ENCODE measurements at places on chromosomes 16 and 17. TPM values are rescaled to one million over a fixed set of nuclear protein-coding genes. Genes with fewer than 3 reads are reported as not detected.
A peak's percentile ranks its signal among the peaks of the same experiment; 100 is the strongest.

The ATP2C2 gene
- total RNA-seq, result not detected

The FOXF1 gene
- not detected for total RNA-seq

The HS3ST6 gene
- not detected for total RNA-seq

The TANGO6 gene
- total RNA-seq, result 29.7 TPM

The WIPI1 gene
- 34.8 TPM for total RNA-seq

DNA sequence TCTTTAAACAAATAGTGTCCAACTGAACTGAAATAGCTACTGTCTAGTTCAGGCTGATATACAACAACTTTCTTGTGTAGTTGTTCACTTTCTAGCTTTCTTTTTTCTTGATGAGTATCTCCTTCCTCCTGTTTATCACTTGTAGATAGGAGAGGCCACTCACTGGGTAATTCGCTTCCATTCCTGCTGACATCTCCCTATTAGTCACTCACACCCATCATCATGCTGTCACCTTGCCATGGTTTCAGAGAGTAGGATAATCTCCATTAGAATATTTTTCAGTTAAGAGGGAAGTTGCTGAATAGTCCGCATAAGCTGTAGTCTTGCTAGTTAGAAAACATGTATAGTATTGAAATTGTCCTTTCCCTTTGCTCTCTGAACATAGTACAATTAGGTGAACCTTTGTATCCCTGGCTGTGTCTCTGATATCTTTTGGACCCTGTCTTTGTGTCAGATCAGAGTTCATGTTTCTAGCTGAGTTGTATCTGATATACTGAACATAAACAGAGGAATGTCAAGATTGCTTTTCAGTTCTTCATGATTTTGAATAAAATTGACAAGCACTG lies 64.4 kb upstream of the RASL10B start:
- DNase-seq, result no peak

GRCh38 chr16:68860978-68861892 lies 17.9 kb downstream of the TANGO6 start:
- no peak for DNase-seq

DNA sequence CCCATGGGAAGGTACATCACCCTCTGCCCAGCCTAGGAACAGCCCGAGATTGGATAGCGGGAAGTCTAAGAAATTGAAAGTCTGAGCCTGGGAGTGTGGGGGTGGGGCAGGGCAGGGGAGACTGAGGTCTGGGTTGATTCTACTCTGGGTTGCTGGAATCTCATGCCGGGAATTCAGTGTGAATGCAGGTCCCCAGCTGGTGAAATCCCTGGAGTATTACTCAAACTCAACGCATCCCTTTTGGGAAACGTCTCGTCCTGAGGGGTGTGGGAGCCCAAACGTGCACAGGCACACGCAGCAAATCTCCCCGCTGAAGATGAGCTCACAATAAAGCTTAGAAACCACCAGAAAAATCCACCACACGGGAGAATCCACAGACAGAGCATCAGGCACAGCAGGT lies 55.4 kb downstream of the SOCS1 start:
- no peak for DNase-seq

DNA sequence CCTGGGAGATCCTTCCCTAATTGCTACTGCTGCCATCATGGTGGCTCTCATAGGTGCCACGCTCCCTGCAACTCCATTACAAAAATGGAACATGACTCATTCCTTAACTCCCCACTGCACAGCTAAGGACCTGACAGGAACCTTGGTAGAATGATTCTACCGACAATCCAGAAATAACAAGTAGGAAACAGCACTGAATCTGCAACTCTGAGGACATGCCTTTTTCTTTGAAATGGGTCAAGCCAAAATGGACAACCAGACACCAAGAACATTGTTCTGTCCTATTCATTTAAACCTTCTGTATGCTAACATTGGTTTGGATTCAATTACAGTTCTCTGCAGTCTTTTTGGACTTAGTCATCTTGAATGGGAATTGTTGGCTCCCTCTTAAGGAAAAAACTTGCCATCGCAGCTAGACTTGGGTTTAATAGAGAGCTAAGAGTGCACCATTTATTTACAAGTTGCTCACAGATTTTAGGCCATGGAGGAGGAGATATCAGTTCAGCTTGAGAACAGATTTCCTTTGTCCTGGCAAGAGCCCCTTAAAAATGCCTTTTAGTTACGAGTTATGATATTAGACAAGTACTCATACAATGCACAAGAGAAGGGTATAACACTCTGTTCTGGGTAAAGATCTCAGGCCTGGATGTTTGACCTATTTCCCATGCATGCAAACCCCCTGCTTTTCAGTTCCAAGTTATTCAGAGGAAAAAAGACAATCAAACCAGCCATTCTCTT lies 20.9 kb upstream of the NSRP1 start:
- no peak for DNase-seq

DNA sequence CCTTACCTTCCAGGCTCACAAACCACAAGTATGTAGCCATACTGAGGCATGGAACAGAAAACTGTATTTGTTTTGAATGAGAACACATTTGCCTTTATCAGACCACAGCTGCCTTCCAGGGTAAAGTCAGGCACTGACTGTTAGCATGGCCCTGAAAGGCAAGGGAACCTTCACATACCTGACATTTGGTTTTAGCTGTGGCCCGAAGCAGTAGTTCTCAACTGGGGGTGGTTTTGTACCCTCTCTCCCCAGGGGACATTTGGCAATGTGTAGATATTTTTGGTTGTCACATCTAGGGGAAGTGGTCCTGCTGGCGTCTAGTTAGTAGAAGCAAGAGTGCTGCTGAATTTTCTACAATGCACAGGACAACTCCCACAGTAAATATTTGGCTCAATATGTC lies 9.2 kb downstream of the HERPUD1 start:
- DNase-seq, result no peak

GRCh38 chr17:33914125-33914524 lies 341.0 kb upstream of the CCL2 start:
- DNase-seq, result no peak

DNA sequence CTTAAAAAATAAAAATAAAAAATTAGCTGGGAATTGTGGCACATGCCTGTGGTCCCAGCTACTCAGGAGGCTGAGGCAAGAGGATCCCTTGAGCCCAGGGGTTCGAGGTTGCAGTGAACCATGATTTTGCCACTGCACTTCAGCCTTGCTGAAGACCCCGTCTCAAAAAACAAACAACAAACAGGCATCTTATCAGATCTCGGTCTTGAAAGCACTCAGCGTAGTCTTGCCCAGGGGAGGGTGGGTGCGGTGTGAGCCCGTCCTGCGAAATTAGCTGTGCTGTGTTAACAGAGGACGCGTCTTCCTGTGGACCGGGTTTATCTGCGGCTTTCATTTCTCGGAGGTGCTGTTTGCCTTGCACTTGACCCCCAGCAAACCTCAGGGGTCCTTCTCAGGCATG lies 5.4 kb downstream of the GAA start:
- no peak for DNase-seq

DNA sequence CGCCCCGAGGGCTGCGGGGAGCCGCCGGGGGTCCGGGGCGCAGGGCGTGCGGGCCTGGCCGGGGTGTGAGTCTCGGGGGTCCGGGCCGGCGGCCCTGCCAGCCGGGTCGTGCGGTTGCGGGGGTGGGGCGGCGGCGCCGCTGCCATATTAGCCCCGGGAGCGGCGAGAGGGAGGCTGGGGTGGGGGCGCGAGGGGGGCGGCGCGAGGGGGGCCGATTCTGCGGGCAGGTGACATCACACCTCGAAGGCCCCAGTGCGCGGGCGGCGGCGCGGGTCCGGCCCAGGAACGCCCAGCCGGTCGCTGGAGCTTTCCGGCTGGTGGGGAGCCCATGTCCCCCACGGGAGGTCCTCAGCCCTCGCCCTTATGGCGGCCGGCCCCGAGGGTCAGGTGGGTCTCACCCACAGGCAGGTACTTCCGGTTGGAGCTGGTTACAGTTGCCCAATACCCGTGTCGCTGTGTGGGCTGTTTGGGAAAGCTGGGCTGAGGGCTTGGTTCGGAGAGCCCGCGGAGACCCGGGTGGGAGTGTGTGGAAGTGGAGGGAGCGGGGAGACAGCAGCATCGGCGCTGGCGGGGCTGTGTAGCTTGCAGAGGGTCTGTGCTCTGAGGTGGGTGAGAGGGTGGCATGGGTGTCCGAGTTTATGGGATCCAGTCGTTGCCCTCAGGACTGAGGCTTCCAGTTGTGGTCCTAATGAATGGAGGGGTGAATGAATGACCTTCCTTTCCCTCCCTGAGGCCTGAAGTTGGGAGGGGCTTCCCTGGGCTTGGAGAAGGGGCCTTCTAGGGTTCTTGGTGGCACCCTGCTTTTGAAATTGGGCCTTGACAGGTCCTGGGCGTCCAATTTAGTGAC lies 804 bp downstream of the ATP6V0C start:
- DNase-seq, result peak; percentile 63

- DNase-seq, result no peak
Observed at GRCh38 chr17:58176200-58176599, 9.4 kb downstream of the OR4D2 start.

GRCh38 chr16:66189951-66190350 lies 176.5 kb upstream of the CDH5 start:
- DNase-seq, result no peak

DNA sequence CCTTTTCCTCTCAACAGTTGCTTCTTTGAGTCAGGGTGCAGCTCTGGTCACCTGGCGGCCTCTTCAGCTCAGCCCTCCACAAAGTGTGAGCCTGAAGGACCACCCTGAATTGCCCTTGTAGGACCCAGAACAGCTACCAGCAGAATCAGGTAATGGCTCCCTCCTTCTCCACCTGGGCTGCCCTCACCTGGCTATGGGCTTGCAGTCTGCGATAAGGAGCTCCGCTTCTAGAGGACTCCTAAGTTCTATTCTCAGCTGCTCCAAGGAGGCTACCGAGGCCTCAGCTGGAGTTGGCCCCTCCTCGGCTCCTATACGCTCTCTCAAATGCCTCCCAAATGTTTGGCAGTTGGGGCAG lies 13.4 kb downstream of the SMIM5 start:
- DNase-seq, result no peak

- DNase-seq, result no peak
Observed at GRCh38 chr17:73141411-73141810, 23.4 kb upstream of the SSTR2 start.

GRCh38 chr17:17888371-17888770 lies 51.6 kb upstream of the SREBF1 start:
- no peak for DNase-seq

DNA sequence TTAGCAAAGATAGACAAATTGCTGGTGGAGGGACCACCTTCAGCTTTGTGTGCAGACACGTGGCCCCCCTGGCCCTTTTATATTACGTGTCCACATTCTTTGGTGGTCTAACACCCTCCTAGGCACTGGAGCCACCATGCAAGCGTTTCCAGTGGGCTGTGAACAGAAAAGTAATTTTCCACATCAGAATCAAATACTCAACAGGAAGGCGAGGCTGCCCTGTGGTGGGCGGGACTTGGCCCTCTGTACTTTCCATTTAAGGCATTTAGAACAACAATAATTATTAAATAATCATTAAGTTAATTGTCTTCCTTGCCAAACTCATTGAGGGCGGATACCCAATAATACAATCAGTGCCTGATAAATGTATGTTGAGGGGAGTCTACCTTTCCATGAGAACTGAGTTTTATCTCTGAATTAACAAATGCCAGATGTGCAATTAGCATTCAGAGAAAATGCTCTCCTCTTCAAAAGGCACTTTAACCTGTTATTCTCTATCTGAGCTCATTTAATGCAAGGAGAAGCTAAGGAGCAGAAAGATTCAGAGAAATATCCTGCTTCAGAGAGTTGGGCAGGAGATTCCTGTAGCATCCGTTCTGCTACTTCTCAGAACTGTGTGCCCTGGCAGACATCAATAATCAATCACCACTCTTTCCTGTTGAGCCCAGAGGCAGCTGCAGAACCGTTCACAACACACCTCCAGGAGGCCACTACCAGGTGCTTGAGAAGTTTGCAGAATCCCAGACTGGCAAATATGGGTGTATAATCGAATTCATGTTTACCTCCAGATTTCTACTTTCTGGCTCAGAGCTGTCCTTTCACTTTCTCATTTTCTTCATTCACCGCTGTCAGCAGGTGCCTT lies 109.4 kb downstream of the CMIP start:
- DNase-seq, result no peak

DNA sequence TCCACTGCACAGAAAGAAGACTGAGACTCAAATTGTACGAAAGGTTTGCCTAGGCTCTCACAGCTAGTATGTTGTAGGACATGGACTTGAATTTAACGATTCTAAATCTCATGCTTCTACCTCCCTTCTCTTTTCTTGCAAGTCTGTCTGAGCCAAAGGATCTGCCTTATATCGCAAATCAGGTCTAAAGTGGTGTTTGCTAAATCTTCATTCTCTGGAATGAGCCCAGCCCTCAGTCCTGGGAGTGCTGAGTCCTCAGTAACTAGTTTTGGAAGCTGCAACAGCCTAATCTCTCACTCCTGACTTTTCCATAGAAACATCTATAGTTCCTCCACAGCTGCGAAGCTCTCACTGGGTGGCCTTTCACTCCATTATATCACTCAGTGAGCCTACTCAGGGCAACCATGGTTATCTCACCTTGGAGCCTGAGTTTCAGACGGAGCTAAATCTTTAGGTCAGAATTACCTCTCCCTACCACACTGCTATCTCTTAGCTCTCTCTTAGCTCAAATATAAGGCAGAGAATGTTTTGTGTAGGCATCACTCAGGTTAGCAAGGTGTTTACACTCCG lies 575.5 kb upstream of the C16orf82 start:
- no peak for DNase-seq

- DNase-seq, result peak; percentile 65
Observed at GRCh38 chr17:50148226-50149090, 2.0 kb downstream of the PPP1R9B start.

DNA sequence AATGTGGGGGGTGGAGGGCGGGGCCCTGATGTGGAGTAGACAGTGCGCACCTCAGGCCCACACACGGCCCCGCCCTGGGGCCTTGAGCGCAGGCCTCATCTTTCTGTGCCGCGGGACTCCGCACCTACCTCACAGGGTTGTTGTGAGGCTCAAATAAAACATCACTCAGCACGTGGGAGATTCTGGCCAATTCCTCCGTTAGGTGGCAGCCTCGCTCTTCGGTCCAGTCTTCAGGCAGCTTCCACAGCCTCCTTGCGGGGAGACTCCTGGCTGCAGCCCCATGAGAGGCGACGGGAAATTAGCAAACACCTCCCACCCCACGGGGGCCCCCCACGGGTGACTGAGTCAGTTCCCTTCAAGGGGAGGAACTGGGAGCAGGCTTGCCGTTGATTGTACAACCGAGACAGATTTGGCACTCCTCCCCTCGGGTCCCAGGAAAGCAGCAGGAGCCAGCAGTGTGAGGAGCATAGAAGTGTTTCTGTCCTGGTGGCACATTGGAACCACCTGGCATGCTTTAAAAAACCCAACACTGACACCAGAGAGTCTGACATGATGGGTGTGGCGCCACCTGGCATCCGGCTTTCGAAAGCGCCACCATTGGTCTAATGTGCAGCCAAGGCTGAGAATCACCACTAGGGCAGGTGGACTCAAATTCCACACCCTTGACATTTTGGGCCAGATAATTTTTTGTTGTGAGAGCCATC lies 7.6 kb downstream of the MRM1 start:
- no peak for DNase-seq

- DNase-seq, result no peak
Observed at GRCh38 chr16:74468807-74469525, 47.7 kb upstream of the CLEC18B start.

All from activated naive CD8-positive, alpha-beta T cell treated with anti-CD3 and anti-CD28 coated beads, Interleukin-2, amount 10 ng/mL, durations not matched to agents 7 days and 5 days (primary cell).